ENCODE measurements at places on chromosomes 16 and 17.

DNA sequence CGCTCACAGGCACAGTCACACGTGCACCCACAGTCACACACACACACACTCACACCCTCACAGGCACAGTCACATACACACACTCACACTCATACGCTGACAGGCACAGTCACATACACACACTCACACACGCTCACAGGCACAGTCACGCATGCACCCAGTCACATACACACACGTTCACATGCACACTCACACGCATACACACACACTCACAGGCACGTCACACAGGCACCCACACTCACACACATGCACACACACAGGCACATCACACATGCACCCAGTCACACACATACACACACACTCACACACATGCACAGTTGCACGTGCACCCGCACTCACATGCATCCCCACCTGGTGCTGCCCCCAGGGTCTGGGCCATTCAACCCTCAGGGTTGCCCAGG lies 46.1 kb upstream of the CBFA2T3 start:
- no peak for DNase-seq

- peak; percentile 99 for DNase-seq
These were observed at the start of gene SLC2A4 for GRCh38 chr17:7281074-7281952. Gene SLC2A4 (plus strand): TSS chr17:7281718. CDS start chr17:7281935, 217 bp downstream.

DNA sequence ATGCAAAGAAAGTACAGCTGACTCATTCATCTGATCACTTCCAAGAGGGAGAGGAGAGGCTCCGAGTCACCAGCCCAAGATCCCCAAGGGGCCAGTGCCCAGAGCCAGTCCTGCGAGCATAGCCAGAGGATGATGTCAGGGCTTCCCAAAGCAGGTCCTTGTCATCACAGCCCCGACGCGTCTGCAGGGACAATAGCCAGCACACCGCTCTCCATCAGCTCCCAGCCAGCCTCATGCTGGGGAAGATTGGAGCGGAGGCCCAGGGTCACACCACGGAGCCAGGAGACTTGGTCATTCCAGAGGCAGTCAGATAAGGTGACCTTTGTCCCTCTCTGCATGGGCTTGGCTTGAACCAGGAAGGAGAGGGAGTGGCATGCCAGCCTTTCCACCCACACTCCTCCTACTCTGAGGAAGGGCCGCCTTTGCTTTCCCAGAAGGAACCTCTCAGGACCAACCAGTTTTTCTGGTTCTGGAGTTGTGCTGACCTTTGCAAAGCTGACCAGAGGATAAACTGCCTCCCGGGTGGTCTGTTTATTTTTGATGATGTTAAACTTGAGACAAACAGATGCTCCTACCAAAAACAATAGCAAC lies 58.3 kb upstream of the ARHGAP44 start:
- DNase-seq = peak; percentile 10

- DNase-seq = no peak
These were observed 53.6 kb downstream of the WNT3 start for GRCh38 chr17:46764709-46765401.

DNA sequence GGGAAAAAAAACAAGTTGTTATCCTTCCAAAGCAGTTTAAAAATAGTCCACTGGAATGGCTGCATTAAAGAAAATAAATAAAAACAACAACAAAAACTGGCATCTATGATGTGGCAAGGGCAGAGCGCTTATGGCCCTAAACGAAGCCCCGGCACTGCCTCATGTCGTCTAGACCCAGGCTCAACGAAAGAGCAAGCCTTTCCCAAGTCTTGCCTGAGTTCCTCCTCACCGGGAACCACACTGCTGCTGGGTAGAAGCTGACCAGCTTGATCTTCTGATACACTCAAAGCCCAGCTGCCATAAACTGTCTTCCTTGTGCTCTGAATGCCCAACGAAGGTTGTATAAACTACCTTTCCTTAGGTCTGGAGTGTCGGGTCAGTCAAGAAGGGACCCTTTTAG lies 37.0 kb downstream of the NDEL1 start:
- DNase-seq = no peak

DNA sequence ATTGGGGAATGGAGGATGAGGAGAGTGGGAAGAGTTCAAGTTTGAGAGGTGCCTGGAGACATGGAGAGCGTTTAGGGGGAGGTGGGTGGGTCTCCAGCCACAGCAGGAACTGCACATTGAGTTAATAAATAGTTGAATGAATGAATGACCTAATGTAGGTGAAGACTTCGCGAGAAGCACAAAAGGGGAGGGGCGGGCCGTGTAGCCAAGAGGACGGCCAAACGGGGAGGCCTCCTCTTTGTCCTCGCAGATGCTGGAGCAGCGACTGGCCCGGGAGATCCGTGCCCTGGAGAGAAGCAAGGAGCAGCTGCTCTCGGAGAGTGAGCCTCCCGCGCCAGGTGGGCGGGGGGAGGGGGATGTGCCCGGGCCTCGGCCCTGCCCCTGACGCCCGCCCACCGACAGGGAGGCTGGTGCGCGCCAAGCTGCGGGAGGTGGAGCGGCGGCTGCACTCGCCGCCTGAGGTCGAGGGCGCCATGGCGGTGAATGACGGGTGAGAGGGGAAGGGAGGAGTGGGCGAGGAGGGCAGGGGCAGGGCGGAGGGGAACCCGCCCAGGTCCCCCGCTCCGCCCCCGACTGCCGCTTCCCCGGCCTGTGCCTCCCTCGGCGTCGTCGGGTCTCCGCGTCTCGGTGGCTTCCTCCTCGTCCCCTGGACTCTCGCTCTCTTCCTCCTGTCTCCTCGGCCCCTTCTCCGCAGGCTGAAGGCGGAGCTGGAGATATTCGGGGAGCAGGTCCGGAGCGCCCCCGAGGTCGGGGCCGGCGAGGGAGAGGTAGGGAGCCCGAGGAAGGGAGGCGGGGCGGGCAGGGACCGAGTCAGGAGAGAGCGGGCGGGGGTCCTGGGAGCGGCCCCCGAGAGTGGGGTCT lies 12.9 kb downstream of the SYCE1L start:
- peak; percentile 75 for DNase-seq

- no peak for DNase-seq
These were observed 239.9 kb upstream of the DYNLRB2 start for GRCh38 chr16:80300876-80301275.

DNA sequence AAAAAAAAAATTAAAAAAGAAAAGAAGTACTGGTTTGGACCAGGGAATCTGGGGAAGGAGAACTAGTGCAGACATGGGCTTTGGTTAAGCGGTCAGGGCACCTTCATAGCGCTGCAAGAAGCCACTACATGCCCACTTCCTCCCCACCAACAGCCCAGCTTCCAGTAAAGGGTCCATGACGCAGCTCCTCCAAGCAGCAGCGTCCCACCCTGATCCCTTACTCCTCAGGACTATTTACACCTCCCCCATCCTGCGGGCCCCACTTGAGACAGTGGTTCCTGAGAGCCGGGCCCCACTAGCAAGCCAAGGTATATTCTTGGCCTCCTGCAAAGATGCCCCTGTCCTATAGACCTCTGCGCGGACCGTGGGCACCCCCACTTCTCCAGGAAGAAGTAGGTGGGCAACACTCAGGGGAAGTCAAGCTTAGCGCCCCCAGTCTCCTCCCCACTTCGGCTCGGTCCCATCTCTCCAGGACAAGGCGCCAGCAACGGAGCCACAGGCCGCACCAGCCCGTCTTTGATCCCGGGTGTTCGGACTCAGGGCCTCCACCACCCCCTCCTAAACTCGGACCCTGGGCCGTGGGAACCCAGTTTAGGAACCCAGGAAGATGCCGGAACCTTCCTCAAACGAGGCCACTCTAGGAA lies 913 bp upstream of the PRR14 start:
- no peak for DNase-seq

GRCh38 chr17:48543107-48543853 lies 1.6 kb downstream of the HOXB2 start:
- no peak for DNase-seq

DNA sequence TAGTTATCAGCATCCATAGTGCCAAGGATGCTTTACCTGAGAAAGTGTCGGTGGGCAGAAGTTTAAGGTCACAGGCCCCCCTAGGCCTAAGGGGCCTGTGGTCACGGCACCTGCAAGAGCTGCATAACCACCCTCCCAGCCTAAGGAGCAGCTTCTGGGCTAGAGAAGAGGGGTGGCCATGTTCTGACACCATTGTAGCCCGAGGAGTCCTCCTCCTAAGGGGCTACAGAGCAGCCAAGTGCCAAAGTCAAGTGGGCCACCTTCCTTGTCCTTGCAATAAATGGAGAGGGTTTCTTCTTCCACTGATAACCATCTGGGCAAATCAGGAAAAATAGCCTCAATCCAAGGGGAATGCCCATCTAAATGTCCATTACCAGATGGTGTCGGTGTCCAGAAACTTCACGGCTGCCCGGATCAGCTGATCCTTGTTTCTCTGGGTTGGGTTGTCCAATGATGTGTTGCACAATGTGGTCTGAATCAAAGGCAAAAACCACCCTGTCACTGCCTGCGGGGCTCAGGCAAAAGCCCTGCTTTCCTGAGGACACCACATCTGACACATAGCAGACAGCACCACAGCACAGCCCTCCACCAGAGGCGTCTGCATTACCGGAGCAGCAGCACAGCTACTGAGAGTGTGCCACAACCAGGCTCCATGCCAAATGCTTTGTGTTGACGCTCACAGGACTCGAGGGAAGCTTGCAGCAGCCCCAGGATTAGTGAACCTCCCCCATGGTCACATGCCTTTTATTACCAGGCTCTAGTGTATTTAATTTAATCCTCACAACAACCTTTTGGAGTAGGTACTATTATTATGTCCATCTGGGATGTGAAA lies 12.8 kb downstream of the ATPAF2 start:
- no peak for DNase-seq

DNA sequence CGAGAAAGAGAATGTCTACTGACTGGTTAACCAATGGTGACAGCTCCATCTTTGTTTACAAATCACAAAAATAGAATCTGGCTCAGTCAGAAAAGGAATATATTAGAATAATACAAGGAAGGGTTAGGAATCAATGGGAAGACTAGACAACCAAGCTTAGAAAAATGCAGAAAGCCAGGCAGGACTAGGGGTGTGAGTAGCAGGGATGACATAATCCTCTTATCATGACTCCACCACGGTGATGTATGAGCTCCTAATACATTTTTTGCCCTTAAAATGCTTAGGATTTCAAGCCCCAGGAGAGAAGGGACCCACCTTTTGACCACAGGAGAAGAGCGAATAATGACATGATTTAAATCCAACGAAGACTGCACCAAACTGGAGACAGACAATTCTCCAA lies 252.3 kb downstream of the CHD9NB start:
- no peak for DNase-seq

DNA sequence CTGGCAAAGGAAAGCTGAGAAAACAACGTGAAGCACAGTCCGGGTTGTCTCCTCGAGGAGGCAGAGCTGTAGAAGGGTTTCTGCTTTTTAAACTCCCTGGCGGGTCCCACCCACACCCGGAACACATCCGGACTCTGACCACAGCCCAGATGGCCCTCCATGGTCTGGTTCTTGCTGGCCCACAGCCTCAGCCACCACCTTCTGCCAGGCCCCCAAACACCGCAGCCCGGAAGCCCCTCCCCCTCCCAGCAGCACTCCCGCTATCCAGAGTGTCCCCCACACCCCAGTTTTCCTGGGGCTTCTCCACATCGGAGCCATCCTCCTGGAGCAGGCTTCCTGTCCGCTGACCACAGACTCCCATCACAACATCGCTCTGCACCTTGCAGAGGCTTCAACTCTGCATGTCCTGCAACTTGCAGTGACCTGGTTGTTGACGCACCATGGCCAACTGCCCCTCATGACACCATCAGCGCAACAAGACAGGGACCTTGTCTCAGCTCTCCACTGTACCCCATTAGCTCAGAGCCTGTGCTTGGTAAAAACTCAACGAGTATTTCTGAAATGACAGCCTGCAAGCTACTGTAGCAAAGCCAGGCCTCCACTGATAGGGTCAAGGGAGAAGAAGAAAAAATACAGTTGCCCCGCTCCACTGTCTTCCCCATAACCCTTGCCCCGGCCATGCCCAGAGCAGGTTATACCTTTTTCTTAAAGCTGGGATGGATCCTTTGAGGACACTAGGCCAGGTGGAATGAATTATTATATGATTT lies 129.8 kb downstream of the C16orf78 start:
- no peak for DNase-seq

DNA sequence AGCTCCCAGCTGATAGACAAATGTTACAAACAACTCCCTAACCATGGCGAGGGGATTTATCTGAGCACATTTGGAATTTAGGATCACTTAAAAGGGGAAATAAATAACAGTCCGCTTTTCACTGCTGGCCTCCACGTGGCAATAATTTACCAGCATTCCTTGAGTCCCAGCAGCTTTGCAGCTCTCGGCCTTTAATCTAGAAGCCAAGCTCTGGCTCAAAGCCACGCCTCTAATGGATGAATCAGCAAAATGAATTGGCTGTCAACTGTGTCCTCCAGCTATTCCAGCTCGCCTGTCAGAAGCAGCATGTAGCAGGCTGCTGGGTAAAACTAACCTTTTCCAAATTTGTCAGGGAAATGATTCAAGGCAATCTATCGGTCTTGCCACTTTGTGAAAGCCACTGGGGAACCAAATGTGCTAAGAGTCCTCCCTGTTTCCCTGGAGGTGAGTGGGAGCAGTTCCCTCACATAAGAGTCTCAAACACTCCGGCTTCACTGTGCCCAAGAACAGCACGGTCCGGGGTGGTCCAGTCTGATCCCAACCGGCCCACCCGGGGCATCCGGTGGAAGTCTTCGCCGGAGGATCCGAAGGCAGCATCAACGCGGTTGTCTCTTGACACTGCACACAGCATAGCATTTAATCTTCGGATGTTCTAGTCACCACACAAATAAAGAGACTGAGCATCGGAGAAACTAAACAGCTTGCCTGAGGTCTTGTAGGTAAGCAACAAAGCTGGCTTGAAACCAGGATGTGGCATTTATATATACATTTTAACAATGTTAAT lies 143.3 kb downstream of the PARN start:
- DNase-seq = peak; percentile 51

- no peak for DNase-seq
These were observed 965 bp upstream of the TMC6 start for GRCh38 chr17:78129351-78130089.

GRCh38 chr16:60302261-60302660 lies 1568.1 kb upstream of the GOT2 start:
- DNase-seq = no peak

- DNase-seq = peak; percentile 74
These were observed 14.0 kb downstream of the NR1D1 start for GRCh38 chr17:40086150-40087044.

- no peak for DNase-seq
These were observed 2.6 kb downstream of the PDF start for GRCh38 chr16:69327585-69328310.

- no peak for DNase-seq
These were observed 21.2 kb upstream of the TRAP1 start for GRCh38 chr16:3738541-3738940.

DNA sequence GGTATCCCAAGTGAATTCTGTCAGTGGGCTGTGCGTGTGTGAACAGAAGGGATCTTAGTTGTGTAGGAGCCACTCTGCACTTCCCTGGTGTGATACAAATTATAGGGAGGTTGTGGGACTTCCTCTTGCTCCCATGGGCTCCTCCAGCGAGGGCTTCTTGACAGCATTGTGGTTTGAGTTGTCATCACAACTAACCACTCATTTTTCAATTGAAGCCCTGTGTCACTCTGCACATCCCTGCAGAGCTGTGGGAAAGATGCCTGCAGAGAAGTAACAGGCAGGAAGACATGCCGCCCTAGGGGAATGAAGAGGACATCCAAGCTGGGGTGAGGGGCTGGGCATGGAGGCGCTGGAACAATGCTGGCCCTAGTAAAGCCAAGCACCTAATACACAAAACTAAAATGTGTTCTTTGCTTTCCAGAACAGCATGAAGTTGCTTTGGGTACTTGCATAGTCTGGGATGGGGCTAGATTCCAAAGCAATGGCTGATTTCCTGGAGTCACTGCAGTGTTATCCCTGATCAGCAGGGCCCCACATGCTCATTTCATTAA lies 692.5 kb downstream of the TOX3 start:
- DNase-seq = no peak
